Activated CD4-positive, CD25-positive, alpha-beta regulatory T cell treated with anti-CD3 and anti-CD28 coated beads, Interleukin-2, amount 50 U/mL, for 16 hours (primary cell): ENCODE measurements at places on chromosomes 11 and 22.

- no peak for DNase-seq
Measured at GRCh38 chr11:44171518-44171917, 76.0 kb downstream of the EXT2 start.

DNA sequence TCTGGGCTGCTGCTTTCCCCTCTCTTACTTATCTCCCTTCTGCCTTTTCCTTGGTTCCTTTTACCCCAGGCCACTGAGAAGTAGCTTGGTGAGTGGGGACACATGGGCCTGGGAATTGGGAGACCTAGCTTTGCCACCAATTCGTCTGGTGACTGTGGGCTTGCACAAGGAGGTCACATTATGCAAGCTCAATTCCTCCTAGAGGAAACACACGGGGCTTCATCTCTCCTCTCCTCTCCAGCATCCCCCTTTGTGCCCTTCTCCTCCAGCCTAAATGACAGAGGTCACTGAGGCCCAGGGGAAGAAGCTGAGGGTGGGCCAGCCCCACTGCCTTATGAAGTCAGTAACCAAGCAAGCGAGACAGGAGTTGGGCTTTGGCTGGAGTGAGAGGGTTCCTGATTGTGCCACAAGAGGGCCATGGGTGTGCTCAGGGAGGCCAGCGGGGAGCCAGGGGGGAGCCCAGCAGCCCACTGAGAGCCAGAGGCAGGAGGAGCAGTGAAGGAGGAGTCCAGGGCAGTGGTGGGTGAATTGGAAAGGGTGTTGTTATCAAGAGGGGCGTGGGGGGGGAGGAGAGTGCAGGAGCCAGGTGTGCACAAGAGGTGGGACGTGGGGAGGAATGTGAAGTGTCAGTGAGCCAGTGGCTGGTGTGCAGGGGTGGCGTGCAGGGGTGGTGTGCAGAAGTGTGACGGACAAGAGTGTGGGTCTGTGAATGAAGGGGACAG is 2.0 kb downstream of the CLCF1 start:
- no peak for DNase-seq

GRCh38 chr11:824942-825341 is 2.8 kb upstream of the CRACR2B start:
- no peak for DNase-seq

DNA sequence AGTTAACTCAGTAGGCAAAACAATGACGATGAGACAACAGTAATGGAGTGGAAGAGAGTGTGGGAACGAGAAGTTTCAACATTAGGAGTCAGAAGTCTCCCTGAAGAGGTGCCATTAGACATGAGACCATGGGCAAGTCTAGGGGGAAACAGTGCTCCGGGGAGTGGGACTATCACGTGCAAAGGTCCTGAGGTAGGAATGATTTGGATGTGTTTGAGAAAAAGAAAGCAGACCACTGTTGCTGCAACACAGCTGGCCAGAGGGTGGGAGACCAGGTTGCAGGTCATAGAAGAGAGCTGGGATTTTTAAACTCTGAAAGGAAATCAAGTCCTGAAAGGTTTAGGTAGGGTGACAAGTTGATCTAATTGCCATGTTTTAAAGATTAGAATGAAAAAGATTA is 63.0 kb downstream of the NAV2 start:
- DNase-seq, result no peak

GRCh38 chr11:114211444-114212121 is 84.6 kb upstream of the NNMT start:
- no peak for DNase-seq

DNA sequence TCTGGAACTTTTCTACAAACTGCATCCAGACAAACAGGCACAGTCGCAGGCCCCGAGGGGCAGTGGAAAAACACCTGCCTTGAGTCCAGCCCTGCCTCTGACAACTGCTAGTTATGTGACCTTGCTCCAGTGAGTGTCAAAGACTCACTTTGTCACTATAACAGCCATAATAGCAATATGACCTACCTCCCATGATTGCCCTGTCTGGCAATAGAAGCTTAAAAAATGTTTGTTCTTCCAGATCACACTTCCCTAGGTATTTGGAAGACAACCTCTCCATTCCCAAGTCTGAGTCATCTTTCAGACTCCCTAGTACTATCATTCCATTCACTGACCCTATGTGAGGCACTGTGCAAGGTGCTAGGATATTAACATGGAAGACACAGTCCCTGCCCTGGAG is 74.5 kb downstream of the RPL27A start:
- DNase-seq, result no peak
